NCI-H187 treated with DMSO at 0.1 percent for 48 hours (cell line): ENCODE measurements at places on chromosomes 3 and 15.

- no peak for DNase-seq
These were observed 87.6 kb upstream of the TLE3 start for GRCh38 chr15:70185251-70185711.

GRCh38 chr3:40152482-40153133 is 156.9 kb upstream of the EIF1B start:
- peak; percentile 34 for DNase-seq

DNA sequence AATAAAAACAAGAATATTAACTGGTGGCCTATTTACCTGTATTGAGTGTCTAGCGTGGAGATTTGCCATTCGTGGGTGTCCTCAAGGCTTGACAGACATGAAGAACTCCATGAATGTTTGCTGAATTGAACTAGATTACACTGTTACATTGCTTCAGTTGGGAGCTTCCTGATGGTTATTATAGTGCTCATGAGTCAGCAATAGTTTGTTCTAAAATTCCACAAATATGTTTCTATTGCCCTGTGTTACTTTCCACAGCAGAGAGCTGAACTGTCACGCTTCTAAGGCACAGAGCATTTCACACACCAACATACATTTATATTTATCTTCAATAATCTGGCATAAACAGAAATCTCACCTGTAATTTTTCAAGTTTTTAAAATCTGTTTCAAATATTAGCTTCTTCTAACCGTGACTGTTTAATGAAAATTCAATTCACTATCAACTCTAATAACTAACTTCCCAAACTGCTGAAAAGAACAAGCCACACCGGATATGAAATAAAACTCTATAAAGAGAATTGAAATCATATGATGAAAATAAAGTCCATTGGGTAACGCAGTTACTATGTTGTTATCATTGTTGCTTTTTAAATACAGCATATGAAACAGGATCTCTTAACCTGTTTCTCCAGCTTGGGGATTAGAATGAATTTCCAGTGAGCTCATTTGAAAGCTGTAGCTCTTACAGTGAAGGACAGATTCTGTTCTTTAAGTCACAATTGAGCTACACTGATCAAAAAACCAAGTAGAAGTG is 61.2 kb upstream of the MCF2L2 start:
- no peak for DNase-seq

DNA sequence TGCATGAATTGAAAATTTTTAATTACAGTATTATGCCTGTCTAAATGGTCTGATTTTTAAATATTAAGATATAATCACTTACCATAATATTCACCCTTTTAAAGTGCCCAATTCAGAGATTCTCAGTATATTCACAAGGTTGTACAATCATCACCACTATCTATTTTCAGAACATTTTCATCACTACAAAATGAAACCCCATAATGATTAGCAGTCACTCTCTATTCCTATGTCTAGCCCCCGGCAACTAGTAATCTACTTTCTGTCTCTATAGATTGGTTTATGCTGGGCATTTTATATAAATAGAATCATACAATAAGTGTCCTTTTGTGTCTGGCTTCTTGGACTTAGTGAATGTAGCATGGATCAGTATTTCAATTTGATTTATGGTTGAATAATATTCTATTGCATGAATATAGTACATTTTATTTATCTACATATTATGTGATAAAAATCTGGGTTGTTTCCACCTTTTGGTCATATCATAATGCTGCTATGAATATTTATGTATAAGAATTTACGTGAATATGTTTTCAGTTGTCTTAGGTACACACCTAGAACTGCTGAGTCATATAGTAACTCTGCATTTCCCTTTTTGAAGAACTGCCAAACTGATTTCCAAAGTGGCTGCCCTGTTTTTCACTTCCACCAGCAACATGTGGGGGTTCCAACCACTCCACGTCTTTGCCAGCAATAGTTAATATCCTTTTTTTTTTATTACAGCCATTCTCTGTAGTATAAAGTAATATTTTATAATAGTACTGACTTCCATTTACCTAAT is 485.7 kb upstream of the ZNF385D start:
- no peak for DNase-seq

DNA sequence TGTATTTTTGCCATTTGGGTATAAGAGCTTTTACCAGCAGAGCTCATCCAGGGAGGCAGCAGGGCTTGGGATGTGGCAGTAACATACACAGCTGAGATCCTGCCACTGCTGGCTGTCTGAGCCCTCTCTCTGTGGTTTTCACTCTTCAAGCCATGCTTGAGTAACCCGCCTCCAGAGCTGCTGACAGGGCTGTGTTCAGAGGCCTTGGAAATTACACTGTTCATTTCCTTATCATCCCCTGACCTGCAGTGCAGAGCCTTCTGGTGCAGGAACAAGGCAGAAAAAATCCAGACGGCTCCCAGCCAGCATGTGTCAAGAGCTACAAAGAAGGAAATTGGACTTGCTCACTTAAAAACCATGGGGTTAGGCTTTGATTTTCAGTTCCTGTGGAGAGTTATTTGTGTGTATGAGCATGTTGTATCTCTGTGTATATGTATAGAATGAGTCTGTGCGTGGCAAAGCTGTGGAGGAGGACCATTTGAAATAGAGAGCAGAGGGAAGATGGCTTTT is 47.0 kb downstream of the ZNF609 start:
- peak; percentile 18 for DNase-seq

DNA sequence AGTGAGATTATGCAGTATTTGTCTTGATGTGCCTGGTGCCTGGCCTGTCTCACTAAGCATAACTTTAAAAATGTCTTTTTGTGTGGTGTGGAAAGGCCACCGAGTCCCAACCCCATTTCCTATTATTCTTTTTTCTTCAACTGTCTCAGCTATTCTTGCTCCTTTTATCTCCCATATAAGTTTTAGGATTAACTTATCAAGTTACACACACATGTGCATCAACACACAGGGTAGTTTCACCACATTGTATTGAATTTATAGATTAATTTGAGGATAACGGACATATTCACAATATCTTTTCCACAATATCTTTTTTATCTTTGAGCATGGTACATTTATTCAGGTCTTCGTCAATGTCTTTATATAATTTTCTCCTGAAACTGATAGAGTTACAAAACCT is 127.6 kb downstream of the RYR3 start:
- DNase-seq, result no peak

DNA sequence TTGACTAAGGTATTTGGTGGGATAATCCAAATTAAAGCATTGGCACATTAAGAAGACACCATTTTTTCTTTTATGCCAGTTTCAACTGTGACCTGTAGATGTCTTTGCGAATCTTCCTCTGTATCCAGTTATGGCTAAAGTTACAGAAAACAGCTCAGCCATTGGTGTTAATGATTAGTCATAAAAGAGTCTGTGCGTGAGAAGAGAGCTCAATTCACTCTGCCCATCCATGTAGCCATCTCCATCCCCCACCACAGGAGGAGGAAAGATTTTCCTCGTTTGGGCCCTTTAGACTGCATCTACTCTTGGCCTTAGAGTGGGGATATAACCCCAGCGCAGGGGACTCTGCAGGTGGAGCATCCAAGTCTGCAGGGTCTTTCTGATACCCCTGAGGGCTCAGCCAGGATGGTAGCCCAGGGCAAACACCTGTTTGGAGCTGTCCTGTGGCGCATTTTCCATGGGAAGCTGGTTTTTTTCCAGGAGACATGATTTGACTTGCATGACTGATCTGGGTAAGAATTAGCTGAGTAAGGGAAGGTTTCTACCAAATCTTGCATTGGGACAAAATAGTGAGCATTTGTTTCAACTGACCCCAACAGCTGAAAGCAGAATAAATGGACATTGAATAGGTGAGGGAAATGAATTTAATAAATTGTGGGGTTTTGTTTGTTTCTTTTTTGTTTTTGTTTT is 29.5 kb downstream of the NANOGP8 start:
- DNase-seq, result no peak

DNA sequence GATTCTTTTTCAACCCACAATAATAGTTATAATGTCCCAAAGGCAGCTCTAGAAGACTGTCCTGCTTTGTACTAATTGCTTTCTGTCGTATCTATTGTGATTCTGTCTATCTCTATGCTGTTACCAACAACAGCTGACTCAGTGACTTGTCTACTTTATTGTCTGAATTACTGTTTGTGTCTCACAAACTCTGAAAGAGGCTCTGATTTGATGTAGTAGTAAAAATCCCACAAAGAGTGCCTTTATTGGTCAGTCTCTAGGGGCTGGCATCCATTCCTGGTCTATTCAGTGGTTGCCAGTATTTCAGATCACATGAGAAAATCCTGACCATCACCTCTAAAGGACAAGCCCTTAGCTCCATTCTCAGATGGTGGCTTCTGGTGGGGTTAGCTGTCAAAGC is 254.2 kb downstream of the NSUN3 start:
- DNase-seq, result no peak

- no peak for DNase-seq
These were observed 12.8 kb upstream of the GATA2 start for GRCh38 chr3:128505771-128506170.

- no peak for DNase-seq
These were observed 26.4 kb upstream of the ZBED2 start for GRCh38 chr3:111621535-111621934.

- DNase-seq, result no peak
These were observed 18.9 kb upstream of the FEM1B start for GRCh38 chr15:68258692-68259091.

DNA sequence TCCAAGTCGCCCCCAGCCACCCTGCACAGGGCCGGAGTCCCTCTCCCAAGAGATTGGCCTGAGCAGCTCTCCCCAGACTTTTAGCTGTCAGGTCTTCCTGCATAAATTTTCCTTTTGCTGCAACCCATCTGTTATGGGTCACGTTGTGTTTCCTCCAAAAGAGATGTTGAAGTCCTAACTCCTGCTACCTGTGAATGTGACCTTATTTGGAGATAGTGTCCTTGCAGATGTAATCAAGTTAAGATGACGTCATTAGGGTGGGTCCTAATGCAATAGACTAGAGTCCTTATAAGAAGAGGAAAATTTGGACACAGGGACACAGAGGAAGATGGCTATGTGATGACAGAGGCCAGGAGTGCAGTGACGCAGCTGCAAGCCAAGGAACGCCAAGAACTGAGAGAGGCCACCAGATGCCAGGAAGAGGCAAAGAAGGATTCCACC is 13.2 kb upstream of the SLC6A6 start:
- no peak for DNase-seq

DNA sequence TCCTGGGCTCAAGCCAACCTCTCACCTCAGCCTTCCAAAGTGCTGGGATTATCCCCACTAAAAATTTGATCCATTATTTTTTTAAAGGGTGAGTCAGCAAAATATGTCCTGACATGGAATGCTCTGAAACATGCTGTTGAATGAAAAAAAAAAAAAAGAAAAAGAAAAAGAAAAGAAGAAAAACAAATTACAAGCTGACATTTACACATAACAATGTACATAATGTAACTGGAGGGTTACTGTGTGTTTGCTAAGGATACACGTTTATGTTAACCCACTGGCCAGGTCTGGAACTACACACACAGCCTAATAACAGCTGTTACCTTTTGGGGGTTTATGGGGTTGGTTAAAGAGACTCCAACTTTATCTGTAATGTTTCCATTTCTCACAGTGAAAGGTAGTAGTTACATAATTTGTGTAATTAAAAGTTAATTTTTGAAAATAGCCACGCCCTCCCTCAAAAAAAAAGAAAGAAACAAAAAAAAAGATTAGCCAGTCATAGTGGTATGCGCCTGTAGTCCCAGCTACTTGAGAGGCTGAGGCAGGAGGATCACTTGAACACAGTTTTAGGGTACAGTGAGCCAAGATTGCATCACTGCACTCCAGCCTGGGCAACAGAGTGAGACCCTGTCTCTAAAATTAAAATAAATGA is 3.1 kb upstream of the MESP2 start:
- DNase-seq, result no peak

DNA sequence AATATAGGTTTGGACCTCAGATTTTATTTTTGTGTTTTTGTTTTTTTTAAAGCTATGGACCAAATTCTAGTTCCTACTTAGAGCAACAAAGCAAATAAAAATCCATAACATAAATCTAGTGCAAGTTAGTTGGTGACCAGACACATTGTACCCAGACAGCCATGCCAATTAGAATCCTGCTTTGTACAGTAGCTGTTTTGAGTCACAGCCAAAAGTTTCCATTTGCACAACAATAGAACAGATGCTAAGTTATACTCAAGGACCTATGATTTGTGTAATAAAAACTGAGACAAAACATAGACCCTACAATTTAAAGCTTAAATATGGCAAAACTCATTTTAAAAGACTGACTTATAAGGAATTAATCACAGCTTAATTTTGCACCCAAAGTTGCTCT is 513.1 kb upstream of the CBLB start:
- no peak for DNase-seq

DNA sequence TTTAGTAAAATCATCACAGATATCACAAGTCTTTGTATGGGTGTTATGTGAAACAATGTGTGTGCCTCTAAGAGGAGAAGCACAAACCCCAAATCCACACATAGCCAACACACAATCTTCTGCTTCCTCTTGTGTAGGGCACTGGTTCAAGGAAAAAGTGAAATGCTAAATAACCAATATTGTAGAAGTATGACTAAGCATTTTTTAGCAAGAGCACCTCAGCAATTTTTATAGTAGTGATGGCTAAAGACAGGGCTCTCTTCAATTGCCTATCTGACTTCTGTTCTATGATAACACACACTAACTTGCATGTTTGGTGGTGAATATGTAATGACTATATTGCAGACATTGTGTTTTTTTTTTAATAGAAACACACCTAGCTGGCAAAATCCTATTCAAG is 997.9 kb upstream of the ALCAM start:
- DNase-seq, result no peak

DNA sequence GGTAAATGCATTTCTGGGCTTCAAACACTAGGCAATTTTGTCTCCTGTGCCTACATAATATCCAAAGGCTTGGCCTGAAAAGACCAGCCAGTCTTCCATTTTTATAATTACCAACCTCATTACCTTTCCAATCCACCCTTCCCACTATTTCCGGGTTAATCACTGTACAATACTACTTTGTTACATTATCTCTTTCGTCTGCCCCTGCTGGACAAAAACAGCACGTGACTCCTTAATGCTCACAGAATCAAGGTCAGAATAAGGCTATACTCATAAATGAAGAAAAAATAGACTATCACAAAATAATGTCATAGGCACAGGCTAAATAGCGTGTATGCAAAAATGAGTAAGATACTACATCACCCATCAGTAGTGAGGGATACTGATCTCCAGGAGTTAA is 40.1 kb downstream of the ABI3BP start:
- no peak for DNase-seq

DNA sequence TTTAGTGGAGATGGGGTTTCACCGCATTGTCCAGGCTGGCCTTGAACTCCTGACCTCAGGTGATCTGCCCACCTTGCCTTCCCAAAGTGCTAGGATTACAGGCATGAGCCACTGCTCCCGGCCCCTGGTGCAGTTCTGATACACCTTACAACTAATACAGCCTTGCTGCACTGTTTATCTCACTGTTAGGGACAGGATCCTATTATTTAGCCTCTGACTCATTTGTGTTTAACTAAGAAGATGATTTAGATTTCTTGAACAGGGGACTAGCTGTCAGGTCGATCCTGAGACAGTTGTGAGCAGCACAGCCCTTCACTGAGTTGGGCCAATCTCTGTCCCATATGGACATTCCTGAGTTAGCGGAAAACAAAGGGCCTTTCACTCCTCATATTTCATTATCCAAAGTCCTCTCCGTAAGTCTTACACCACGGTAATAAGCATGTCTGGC is 19.2 kb downstream of the GYG1 start:
- no peak for DNase-seq

GRCh38 chr3:168417016-168417415 is 321.3 kb upstream of the GOLIM4 start:
- no peak for DNase-seq
